ENCODE measurements at places on chromosomes 16 and 17.

DNA sequence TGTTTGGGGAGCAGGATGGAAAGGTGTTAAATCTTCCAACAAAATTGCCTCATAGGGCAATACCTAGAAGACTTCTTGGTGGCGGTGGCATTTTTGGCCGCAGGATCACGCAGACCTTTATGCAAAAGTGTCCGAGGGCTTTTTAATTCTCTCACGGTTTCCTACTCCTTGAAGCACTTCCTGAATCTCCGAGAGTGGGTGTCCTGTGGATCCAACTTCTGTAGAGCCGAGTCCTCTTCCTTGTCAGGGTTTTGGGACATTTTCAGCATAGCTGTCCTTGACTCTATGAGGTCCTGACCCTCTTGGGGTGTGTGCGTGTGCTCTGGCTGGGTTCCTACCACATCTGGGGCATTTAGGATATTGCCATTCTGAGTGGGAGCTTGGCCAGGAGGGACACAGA is 31.7 kb downstream of the IL21R start:
- no peak for DNase-seq

DNA sequence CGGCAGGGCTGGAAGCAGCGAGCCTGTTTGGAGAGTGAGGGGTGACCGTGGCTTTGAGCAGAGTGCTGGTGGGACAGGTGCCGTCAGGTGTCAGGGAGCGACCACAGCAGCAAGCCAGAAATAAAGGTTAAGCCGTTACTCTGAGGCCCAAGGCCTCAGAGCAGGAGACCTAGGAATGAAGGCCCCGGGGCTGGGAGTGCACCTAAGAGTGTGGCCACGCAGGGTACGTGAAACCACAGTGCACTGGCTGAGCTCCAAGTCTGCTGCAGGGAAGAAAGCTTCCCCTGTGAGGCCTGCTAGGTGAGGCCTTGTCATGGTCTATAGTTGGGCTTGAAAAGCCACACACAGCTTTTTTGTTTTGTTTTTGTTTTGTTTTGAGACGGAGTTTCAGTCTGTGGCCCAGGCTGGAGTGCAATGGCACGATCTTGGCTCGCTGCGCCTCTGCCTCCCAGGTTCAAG is 8.7 kb downstream of the CLUAP1 start:
- DNase-seq, result no peak

- no peak for DNase-seq
Measured at GRCh38 chr16:56237451-56237930, 46.2 kb downstream of the GNAO1 start.

- no peak for DNase-seq
Measured at GRCh38 chr16:31182391-31182790, 2.5 kb downstream of the FUS start.

- no peak for DNase-seq
Measured at GRCh38 chr16:12868788-12869187, 32.6 kb upstream of the SHISA9 start.

- DNase-seq, result no peak
Measured at GRCh38 chr17:82383411-82383810, 11.8 kb downstream of the UTS2R start.
